ENCODE measurements at places on chromosomes 4 and X. TPM values are rescaled to one million over a fixed set of nuclear protein-coding genes. Genes with fewer than 3 reads are reported as not detected.

- H3K27ac ChIP-seq: no peak overlapping the region
- DNase-seq: no peak
- H3K27me3 ChIP-seq: no peaks in the 10 kb centered on the region
Measured at GRCh38 chrX:153824348-153824747, 6.0 kb downstream of the PDZD4 start.

Gene FAM47C
- total RNA-seq: not detected

Gene CLCN3
- 23.0 TPM for total RNA-seq

Gene PAK3
- 1.4 TPM for total RNA-seq

Gene MTNR1A
- not detected for total RNA-seq
